ENCODE measurements at places on chromosomes 2 and 18.

- no peak for DNase-seq
Observed at GRCh38 chr2:62217970-62218369, 22.1 kb downstream of the B3GNT2 start.

DNA sequence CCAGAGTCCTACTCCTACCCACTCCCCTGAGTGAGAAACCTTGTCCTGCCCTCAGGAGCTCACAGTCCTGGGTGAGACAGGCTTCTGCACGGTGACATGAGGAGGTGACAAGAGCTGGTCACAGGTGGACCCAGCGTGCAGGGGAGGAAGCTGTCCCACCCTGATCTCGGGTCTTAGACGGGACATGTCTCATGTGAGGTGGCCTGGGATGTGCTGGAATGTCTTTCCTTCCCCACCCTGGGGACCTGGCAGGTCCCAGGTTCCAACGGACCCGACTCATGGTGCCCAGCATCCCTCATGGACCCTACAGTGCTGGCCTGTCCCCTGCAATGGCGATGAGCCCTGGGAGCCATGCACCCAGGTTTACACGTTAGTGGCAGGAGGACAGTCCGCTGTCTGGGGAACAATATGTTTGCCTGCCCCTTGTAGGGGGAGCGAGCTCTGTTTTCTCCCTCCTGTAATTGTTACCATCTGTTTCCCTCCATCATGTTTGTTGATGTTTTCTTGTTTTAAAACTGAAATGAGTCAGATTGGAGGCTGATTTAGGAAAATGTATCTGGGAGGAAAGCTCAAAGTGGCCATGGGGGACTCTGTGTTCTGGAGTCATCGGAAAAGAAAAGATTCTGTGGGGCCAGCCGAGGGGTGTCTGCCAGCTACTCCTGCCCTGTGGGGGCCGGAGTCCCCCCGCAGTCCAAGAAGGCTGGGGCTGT lies 238.1 kb downstream of the KLHL29 start:
- DNase-seq: no peak

DNA sequence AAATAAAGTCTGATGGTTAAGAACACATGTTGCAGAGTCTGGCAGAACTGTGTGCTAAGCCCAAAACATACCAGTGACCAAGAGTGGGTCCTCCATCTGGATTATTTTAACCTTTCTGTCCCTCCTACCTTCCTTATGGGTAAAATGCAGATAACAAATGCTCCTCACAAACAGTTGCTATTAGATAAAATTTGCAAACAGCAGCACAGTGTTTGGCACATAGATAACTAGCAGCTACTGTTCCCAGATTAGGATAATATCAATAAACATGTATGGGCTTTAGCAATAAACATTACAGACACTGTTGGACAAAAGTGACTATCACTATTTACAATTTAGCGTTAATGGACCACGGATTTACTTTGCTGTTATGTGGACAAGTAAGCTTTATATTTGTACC lies 154.9 kb downstream of the TCF4 start:
- DNase-seq: no peak

DNA sequence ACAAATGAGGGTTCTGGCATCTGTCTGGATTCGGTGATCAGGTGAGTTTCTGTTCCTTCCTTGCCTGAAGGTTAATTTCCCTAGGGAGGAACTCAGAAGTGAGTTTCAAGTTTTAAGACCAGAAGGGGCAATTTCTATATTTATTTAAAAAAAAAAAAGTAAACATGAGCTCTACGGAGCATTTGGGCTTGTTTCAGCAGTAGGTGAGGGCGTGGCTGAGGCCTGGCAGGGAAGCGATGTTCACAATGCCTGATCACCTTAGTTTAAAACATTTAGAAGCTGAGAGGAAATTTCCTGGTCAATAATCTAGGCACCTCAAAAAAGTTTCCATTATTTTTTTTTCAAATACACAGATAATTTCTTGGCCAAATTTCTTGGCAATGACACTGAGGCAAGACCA lies 629.1 kb downstream of the DPP10 start:
- DNase-seq: no peak

- no peak for DNase-seq
Observed at GRCh38 chr2:96842600-96842999, 1.2 kb downstream of the ANKRD23 start.

- DNase-seq: no peak
Observed at GRCh38 chr2:138703242-138703641, 76.9 kb downstream of the NXPH2 start.

DNA sequence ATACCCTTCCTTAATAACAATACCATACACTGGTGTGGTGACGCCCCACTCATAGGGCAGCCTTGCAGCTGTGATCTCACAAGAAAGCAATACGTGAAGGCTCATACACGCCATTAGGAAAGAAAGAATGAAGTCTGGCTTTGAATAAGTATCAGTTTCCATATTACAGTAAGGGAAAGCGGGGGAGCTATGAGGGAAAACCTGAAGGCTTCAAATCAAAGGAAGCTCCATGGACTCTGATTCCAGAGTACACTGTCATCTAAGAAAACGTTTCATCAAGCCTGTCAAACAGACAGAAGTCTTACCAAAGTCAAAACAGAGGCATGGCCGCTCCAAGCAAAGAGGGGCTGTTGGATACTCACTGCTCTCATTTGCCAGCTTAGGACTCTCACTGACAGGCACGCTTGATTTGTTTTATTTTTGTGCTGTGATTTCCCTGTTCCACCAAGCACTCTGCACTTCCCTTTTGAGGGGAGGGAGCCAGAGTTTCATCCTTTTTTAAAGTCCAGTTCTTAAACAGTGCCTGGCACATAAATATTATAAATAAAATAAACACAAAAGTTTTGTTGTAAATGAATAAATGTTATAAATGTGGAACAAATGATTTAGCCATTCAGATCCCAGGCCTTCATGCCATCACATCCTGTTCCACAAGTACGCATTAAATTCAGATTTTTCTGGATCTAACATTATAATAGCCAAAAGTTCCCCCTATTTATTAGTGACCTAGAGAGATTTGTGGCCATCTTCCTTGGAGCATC lies 221.2 kb downstream of the PIEZO2 start:
- no peak for DNase-seq

DNA sequence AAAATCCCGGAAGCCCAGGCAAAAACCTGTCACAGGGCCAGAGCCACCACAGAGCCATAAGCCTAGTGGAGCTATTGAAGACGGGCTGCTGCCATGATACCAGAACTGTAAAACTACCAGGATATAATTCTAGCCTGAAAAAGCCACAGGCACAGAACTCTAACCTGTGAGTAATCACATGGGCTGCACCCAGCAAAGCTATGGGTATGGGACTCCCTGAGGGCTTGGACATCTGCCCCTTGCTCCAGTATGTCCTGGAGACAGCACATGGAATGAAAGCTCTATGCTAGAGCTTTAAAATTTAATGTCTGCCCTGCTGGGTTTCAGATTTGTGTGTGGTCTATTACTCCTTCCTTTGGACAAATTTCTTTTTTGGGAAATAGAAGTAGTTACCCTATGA lies 2183.6 kb upstream of the CELF4 start:
- DNase-seq: no peak

GRCh38 chr18:62138461-62139235 lies 48.2 kb downstream of the PIGN start:
- no peak for DNase-seq
